ENCODE measurements at places on chromosomes 3 and 15.

GRCh38 chr3:170523248-170523647, 62.6 kb downstream of the SLC7A14 start:
- no peak for DNase-seq

DNA sequence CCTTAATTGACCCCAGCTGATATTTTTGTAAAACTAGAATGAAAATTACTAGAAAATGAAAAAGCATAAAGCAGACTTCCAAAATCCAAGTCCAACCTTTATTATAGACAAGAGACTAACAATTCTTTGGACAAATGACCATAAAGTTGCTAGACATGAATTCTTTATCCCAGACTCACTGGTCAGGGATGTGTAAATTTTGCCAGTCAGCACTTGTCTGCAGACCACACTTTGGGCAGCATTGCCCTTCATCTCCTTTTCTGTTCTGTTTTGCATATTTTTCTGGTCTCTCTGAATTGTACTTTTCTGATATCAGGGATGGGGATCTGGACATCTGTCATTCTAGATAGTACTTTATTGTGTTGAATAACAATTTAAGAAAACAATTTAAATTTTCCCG, 10.1 kb upstream of the RBMS3 start:
- DNase-seq, result no peak

- DNase-seq, result no peak
Observed at GRCh38 chr3:108408883-108409799, 101.3 kb downstream of the MYH15 start.

- no peak for DNase-seq
Observed at GRCh38 chr15:54594115-54594514, 602.6 kb downstream of the RSL24D1 start.

- DNase-seq, result no peak
Observed at GRCh38 chr15:101133751-101134261, 118.0 kb downstream of the CHSY1 start.

DNA sequence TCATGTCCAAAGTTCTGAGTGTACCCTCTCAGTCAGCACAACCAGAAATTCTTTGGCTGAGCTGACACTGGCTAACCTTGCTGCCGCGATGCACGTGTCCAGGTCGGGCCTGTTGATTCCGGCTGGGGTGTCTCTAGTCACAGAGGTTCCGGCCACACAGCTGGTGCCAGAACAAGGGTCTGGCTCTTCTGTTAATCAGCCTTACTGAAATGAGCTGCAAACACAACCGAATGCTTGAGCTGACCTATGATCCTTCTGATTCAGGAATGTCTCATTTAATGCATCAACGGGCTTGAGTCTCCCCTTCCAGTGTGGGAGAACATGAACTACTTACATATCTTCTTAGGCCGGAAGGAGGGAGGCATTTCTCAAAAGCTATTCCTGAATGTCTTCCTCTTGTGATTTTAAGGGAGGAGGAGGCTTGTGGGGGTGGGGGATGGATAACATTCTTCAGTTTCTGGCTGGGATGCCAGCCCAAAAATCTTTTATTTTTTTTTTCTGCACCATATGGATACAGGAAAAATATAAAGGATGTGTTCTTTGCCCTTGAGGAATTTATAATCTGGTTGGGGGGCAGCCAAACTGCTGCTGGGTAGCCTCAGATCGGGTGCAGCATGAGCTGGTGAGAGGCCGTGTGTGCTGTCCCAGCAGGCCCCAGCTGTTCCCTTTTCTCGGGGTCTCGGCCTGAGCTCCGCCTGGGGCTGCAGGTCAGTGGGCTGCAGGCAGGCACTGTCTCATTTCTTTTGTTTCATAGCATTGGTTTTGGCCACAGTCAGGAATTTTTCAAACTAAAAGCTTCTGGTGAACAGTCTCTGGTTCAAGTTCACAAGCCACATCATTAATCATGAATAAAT, 319.1 kb upstream of the TBL1XR1 start:
- no peak for DNase-seq

DNA sequence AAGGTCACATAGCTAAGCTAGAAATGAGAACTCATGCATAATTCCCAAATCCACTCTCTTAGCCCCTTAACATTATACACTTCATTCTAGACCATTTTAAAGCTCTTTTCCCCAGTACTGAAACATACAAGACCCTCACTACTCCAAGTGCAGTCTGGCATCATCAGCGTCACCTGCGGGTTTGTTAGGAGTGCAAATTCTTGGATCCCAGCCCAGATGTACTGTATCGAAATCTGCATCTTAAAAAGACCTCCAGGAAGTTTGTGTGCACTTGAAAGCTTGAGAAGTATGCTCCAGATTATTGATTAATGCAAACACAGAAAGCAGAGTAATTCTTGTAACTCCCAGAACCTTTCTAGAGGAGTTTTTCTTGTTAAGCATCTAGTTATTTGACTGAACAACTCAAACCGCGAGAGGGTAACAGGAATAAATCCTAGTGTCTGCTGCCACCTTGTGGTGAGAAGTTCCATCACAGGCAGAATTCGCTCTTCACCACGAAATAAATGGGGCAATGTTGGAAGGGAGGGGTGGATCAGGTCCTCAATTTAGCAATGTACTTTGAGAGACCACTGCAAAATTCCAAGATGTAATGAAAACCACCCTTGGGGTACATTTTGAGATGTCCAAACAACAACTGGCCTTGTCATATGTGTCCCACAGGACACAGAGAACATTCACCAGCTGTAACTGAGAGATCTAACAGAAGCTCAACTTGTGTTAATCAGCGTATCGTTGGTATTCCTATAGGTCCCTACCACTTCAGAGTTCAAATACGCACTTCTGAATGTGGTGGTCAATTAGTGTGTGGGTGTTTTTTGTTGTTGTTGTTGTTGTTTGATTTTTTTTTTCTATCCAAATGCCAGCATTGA, 583 bp upstream of the C3orf49 start:
- DNase-seq, result peak; percentile 86

GRCh38 chr15:85633859-85634258, 160.9 kb downstream of the KLHL25 start:
- no peak for DNase-seq

DNA sequence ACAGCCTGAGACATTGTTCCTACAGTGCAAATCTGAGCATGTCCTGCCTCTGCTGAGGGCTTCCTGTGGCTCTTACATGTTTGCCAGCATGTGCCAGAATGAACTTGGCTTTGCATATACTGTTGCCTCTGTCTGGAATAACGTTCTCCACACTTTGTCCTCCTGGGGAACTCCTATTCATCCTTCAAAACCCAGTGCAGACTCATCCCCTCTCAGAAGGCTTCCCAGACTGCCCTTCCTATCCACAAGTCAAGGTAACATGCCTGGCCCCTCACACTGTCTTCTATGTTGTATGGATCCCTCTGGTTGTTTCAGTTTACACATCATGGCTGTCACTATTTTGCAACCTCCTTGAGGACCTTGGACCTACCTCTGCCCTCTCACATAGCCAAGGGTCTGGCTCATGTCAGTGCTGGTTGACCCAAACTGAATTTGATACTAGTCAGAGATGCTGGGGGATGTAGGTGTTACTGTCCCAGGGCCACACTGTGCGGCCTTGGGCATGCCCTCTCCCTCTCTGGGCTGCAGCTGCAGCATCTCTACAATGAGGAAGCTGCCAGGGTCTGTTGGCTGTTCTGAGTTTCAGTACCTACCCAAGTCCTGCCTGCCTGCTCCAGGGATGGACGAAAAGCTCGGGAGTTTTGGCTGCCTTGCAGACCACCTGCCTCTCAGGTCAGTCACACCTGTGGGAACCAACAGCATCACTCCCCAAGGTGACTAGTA, 29.0 kb upstream of the TSPAN3 start:
- no peak for DNase-seq

GRCh38 chr3:193774272-193774915, 181.4 kb downstream of the OPA1 start:
- DNase-seq, result no peak

- no peak for DNase-seq
Observed at GRCh38 chr3:161647936-161648470, 151.4 kb downstream of the OTOL1 start.

- peak; percentile 87 for DNase-seq
Observed at GRCh38 chr3:42190701-42191442, 75.1 kb downstream of the CCK start.

GRCh38 chr3:46549989-46550388, 16.1 kb downstream of the LRRC2 start:
- no peak for DNase-seq

DNA sequence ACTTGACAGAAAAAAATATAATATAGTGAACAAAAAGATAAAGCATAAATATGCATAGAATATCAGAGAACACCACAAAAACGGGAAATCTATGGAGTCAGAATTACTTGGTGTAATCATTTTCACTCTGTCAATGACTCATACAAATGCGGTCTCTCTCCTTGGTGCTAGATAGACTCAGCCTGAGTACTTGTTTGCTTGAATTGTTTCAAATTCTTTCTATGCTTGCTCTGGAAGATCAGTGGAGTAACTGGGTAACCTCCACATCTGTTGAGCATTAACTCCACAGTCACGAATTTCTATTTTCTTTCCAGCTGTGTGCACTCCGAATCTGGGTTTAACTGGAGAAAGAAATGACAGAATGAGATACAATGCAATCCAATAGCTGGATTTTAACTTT, 760.4 kb downstream of the ZPLD1 start:
- DNase-seq, result no peak

- DNase-seq, result no peak
Observed at GRCh38 chr3:29240248-29240647, 40.6 kb upstream of the RBMS3 start.

- no peak for DNase-seq
Observed at GRCh38 chr3:124916837-124917409, 17.6 kb downstream of the MUC13 start.

GRCh38 chr15:24633082-24633481, 42.5 kb upstream of the NPAP1 start:
- DNase-seq, result no peak

DNA sequence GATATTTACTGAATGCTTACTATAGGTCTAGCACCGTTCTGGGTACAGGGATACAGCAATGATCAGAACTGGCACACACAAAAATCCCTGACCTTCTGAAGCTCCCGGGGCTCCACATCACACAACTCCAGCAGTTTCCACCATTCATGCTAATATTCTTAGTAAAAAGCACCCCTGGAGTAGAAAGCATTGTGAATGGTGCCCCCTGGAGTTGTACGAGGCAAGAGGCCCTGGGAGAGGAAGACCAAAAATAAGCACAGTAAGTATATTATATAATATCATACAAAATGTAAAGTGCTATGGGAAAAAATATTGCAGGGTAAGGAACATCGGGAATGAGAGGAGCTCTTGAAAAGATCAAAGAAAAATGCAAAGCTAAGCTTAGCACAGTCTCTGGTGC, 790 bp upstream of the SRGAP3 start:
- DNase-seq, result peak; percentile 20

- no peak for DNase-seq
Observed at GRCh38 chr15:39431376-39431775, 149.5 kb upstream of the THBS1 start.

- no peak for DNase-seq
Observed at GRCh38 chr15:65413760-65414144, 9.0 kb downstream of the IGDCC4 start.

GRCh38 chr3:149374793-149375500, 2.5 kb downstream of the TM4SF1 start:
- DNase-seq, result no peak

- no peak for DNase-seq
Observed at GRCh38 chr3:99863588-99863987, 45.9 kb downstream of the CMSS1 start.

GRCh38 chr3:23987356-23987755, 42.3 kb downstream of the NR1D2 start:
- peak; percentile 37 for DNase-seq

DNA sequence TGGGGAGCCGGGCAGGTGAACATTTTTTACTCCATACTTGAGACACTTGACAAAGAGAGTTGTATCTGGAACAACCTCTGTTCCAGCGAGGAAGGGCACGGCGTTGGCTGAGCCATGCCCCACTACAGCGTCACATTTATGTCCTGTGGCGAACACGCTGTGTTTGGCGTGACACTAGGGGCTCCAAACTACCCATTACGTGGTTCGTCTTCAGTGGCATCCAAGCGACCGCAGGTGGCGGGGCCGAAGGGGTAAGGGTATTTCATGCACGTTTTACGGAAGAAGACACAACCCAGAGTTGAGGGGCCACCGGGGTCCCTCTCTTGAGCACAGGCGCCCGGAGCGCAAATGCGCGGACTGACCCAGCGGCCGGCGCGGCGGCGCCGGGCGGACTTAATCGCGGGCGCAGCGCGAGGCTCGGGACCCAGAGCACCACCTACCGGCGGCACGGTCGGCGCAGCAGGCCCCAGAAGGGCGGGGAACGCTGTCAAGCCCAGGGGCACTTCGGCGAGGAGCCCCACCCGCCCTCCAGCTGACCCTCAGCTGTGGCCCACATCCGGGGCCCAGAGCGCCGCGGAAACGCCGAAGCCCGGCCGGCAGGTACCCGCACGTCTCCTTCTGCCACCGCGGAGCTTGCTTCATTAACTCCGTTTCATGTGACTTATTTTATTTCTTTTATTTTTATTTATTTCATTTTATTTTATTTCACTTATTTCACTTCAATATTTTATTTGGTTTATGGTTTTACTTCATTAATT, 36.4 kb upstream of the TRIM71 start:
- DNase-seq, result peak; percentile 88

- no peak for DNase-seq
Observed at GRCh38 chr15:70059476-70060213, 38.1 kb downstream of the TLE3 start.

DNA sequence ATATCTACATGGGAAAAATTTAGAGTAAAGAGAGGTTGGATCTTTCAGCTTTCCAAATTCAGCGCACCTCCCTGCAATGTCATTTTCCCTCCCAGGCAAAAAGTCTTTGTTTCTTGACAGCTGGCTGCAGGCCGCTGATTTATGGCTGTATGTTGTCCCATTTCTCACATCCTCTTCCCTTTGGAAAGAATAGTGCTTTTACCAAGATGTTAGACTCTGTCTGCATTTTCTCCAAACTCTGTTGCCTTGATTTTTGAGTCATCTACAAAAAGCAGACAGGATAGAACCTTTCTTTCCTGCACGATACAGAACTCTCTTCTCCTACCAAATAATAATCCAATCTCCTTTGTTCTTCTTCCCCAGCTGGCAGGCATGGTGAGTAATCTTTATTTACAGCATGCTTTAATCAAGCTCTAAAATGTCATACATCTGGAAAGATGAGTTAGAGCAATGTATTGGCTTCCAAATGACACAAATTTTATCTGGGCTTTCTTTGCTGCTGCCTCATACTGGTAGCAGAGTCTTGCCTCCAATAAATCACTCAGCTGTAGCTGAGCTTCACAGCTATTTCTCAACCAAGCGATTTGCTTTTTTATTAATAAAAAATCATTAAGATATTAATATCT, 101.9 kb downstream of the PIK3R4 start:
- no peak for DNase-seq

GRCh38 chr15:100020189-100020588, 287.0 kb upstream of the LYSMD4 start:
- DNase-seq, result no peak

DNA sequence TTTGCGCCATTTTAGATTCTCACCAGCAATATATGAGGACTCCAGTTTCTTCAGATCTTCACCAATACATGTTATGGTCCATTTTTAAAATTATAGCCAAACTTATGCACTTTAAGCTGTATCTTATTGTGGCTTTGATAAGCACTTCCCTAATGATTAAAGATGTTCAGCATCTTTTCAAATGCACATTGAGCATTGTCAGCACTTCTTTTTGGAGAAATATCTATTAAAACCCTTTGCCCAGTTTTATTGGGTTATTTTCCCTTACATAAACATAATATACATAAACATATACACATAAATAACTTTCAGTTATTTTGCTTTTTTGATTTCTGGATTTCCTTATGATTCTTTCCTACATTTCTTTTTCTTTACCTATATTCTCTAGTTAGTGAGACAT, 83.8 kb downstream of the ROBO1 start:
- no peak for DNase-seq

All from hematopoietic multipotent progenitor cell treated with erythropoietin and hydrocortisone succinate and interleukin-3 and kit ligand, for 6 days (in vitro differentiated cells).